ENCODE measurements at places on chromosomes 3 and 15. TPM values are rescaled to one million over a fixed set of nuclear protein-coding genes. Genes with fewer than 3 reads are reported as not detected.
A peak's percentile ranks its signal among the peaks of the same experiment; 100 is the strongest.

DNA sequence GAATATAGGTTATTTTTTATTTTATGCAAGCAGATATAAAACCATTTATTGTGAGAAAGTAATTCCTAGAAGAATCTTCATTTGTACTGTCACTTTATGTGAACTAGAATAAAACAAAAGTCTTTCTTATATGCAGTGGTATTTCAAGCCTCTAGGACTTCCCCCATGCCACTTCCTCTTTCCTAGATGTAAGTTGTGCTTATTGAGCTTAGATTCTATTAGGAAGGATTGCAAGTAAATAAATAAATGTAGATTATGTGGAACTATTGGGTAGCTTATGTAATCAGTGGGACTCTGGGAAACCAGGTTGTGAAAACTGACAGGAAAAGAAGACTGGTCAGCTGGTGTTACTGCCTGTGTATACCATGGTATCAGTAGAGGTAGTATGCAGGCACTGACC, 169.7 kb downstream of the RSRC1 start:
- no peaks in the 10 kb centered on the region for H3K4me1 ChIP-seq
- H3K27me3 ChIP-seq, result no peaks in the 10 kb centered on the region
- H3K4me3 ChIP-seq, result no peak overlapping the region
- no peaks in the 10 kb centered on the region for H3K36me3 ChIP-seq
- no peak overlapping the region for H3K27ac ChIP-seq

Gene MINAR1
- total RNA-seq, result 0.43 TPM

GRCh38 chr3:125433611-125434041, 58.5 kb upstream of the ZNF148 start:
- H3K27me3 ChIP-seq, result no peaks in the 10 kb centered on the region
- no peak overlapping the region for H3K27ac ChIP-seq
- H3K4me1 ChIP-seq, result no peaks in the 10 kb centered on the region
- no peaks in the 10 kb centered on the region for H3K36me3 ChIP-seq
- no peak for DNase-seq

DNA sequence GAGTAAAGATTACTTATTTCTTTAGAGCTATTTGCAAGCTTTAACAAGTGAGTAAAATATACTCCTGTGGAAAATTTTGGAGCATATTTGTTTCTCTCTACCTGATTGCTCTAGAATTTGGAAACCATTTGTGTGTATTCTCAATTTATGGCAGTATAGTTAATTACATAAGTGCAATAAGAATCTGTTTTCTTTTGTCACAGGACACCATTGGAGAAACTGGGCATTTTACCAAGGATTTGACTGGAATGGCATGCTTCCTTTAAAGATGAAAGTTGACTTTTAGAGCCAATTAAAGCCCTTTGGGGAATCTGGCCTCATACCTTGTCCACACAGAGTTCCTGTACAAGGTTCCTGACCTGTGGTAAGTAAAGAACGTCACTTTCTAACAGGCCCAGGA, 38.4 kb downstream of the PAQR5 start:
- no peak overlapping the region for H3K4me3 ChIP-seq
- H3K27ac ChIP-seq, result no peak overlapping the region
- H3K36me3 ChIP-seq, result no peaks in the 10 kb centered on the region
- no peak for DNase-seq
- no peaks in the 10 kb centered on the region for H3K4me1 ChIP-seq
- no peaks in the 10 kb centered on the region for H3K27me3 ChIP-seq

Gene CMTM7
- total RNA-seq, result 13.8 TPM

- H3K27me3 ChIP-seq, result no peaks in the 10 kb centered on the region
- no peaks in the 10 kb centered on the region for H3K36me3 ChIP-seq
- DNase-seq, result peak; percentile 17
- H3K27ac ChIP-seq, result no peak overlapping the region
- H3K4me1 ChIP-seq, result no peaks in the 10 kb centered on the region
- no peak overlapping the region for H3K4me3 ChIP-seq
Observed at GRCh38 chr3:99269606-99270351, 368.3 kb upstream of the DCBLD2 start.

GRCh38 chr3:158753854-158754253, 21.6 kb upstream of the RARRES1 start:
- no peak for DNase-seq
- H3K36me3 ChIP-seq, result no peaks in the 10 kb centered on the region
- H3K27me3 ChIP-seq, result no peaks in the 10 kb centered on the region
- H3K4me1 ChIP-seq, result no peaks in the 10 kb centered on the region
- no peak overlapping the region for H3K27ac ChIP-seq

DNA sequence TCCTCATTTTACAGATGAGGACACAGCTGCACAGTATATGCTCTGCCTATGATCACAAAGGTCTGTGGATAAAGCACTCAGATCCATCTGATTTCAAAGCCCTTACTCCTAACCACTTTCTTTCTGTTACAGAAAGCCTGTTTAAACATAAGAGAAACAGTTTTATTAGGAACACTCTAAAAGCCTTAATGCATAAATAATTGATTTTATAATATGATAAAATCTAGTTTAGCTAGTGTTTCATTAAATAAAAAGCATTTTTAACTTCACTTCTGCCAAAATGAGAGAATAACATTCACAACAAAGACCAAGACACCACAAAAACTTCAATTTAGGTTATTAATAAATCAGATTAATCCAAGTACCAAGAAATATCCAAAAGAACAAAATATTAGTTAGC, 21.4 kb downstream of the SNX4 start:
- DNase-seq, result no peak
- no peak overlapping the region for H3K27ac ChIP-seq
- H3K27me3 ChIP-seq, result no peaks in the 10 kb centered on the region
- H3K4me1 ChIP-seq, result no peaks in the 10 kb centered on the region
- no peak overlapping the region for H3K4me3 ChIP-seq

- DNase-seq, result no peak
- no peak overlapping the region for H3K4me3 ChIP-seq
- no peaks in the 10 kb centered on the region for H3K27me3 ChIP-seq
- no peaks in the 10 kb centered on the region for H3K4me1 ChIP-seq
Observed at GRCh38 chr15:53671545-53671944, 87.9 kb downstream of the WDR72 start.

GRCh38 chr3:192279664-192280063, 447.7 kb downstream of the FGF12 start:
- no peaks in the 10 kb centered on the region for H3K36me3 ChIP-seq
- no peak for DNase-seq
- no peak overlapping the region for H3K27ac ChIP-seq
- H3K4me3 ChIP-seq, result no peak overlapping the region
- no peaks in the 10 kb centered on the region for H3K4me1 ChIP-seq

Gene SLC35G2
- total RNA-seq, result 13.2 TPM

DNA sequence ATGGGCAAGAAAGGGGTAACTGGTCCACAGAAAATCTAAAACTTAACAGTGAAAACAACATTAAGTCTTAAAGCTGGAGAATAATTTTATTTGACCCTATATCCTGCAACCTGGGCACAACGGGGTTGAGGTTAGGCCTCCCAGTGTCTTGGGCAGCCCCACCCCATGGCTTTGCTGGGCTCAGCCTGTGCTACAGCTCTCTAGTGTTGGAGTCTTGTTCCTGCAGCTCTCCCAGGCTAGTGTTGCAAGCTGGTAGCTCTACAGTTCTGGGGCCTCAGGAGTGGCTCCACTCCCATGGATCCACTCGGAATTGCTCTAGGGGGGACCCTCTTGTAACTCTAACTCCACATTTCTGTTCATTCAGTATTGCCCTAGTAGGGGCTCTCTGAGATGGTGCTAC, 24.9 kb upstream of the GNB4 start:
- no peak overlapping the region for H3K27ac ChIP-seq
- H3K4me1 ChIP-seq, result no peaks in the 10 kb centered on the region
- DNase-seq, result no peak
- no peaks in the 10 kb centered on the region for H3K27me3 ChIP-seq

Gene CKMT1B
- total RNA-seq, result 0.90 TPM

GRCh38 chr3:45779746-45780735, 16.3 kb downstream of the SLC6A20 start:
- no peaks in the 10 kb centered on the region for H3K27me3 ChIP-seq
- H3K36me3 ChIP-seq, result no peaks in the 10 kb centered on the region
- no peaks in the 10 kb centered on the region for H3K4me1 ChIP-seq
- DNase-seq, result no peak
- no peak overlapping the region for H3K27ac ChIP-seq

Gene B3GNT5
- 23.1 TPM for total RNA-seq

Gene USP3
- total RNA-seq, result 26.5 TPM

- H3K27me3 ChIP-seq, result no peaks in the 10 kb centered on the region
- H3K27ac ChIP-seq, result no peak overlapping the region
- H3K4me3 ChIP-seq, result no peak overlapping the region
- no peaks in the 10 kb centered on the region for H3K4me1 ChIP-seq
- H3K36me3 ChIP-seq, result no peaks in the 10 kb centered on the region
- no peak for DNase-seq
Observed at GRCh38 chr3:189457631-189458412, 173.4 kb upstream of the TP63 start.

DNA sequence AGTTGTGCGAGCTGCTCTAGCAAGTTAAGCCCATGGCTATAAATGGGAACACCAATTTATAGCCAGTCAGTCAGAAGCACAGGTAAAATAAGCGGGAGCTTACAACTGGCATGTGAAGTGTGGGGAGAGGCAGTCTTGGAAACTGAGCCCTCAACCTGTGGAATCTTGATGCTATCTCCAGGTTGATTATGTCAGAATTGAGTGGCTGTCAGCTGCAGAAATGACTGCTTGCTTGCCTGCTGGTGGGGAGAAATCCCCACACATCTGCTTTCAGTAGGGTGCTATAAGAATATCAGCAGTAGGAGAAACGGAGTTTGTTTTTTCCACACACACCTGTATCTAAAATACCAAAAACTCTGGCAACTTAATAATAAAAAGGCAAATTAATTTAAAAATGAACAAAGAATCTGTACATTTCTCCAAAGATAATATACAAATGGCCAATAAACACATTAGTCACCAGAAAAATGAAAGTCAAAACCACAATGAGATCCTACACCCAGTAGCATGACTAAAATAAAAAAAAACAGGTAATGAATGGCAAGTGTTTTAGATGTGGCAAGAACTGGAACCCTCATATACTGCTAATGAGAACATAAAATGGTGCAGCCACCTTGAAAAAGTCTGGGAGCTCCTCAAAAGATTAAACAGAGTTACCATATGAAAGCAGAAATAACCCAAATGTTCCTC, 26.0 kb upstream of the MAP4 start:
- no peak overlapping the region for H3K4me3 ChIP-seq
- H3K27me3 ChIP-seq, result no peaks in the 10 kb centered on the region
- H3K36me3 ChIP-seq, result no peaks in the 10 kb centered on the region
- DNase-seq, result no peak
